Stimulated activated CD8-positive, alpha-beta memory T cell treated with anti-CD3 and anti-CD28 coated beads, Interleukin-7, amount 100 ng/mL, for 4 hours (primary cell): ENCODE measurements at places on chromosomes 7 and 10.

GRCh38 chr7:156001496-156002260, 189.4 kb upstream of the SHH start:
- no peak for DNase-seq

DNA sequence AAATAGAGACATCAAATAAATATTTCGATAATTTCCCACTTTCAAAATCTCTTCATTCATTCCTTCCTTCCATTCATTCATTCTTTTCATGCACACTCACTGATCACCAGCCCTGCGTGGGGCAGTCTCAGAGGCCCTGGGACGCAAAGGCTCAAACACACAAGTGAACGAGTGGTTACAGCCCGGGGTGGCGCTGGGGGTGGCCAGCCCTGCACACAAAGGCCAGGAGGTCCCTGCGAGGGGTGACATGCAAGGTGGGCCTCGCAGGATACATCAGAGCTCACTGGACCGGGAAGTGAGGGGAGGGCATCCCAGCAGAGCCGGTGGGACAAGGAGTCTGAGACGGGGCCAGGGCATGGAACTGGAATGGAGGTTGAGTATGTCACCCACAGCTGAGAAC, 29.9 kb upstream of the TTYH3 start:
- no peak for DNase-seq

DNA sequence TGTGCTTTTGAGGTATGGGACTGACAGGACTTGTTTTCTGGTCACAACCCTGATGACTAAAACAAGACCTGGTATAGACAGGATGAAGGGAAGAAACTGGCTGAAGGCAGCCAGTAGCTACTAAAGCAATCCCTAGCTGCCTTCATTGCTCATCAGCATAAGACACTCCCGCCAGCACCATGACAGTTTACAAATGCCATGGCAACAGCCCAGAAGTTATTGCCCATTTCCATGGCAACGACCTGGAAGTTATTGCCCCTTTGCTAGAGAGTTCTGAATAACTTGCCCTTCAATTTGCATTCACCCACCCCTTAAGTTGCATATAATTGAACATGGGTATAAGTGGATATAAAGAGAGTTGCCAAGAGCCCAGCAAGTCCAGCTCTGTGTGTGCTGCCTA, 169.6 kb upstream of the FAM171A1 start:
- DNase-seq, result no peak

DNA sequence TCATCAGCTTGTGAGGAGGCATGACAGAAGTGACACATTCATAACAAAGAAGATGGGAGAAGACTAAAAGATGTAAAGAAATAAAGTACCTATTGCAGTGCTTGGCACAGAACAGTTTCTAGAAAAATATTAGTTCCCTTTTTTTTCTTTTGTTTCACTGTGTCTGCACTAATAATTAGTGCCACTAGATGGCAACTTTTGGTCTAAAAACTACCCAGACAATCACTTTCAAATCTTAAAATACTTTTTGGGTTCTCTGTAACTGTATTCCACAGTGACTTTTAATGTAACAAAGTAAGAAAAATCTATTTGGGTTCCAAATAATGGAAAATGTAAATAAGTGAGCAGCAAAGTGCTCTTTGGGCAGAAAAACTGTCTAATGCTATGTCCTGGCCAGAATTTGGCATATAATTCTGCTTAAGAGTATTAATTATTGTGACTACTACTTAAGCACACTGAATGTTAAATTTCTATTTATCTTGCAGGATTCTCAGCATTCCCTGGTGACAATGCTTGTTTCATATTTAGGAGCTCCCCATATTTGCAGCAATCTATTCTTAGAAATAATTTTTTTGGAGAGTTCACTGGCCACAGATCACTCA, 134.8 kb upstream of the KIF5B start:
- no peak for DNase-seq

GRCh38 chr7:127751490-127752448, 99.8 kb downstream of the SND1 start:
- DNase-seq, result no peak

- no peak for DNase-seq
Measured at GRCh38 chr7:47720141-47720906, 138.4 kb upstream of the TNS3 start.

DNA sequence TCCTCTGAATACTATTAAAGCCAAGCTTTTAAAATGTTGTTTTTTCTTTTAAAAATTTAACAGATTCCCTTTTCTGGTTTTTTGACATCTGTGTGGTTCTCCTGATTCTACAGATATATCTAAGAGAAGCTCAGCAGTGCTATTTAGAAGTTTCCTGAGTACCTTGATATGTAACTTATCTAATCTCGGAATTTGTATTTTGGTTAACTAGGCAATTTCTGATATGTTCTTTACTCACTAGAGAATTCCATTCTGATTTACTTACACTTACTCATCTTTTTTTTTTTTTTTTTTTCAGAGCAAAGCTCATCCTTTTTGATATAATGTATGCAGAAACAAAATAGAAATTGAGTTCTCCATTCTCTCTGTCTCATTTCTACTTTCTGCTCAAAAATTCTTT, 63.8 kb downstream of the PALS2 start:
- DNase-seq, result no peak
